A549 treated with ZK216348 at 1 μM for 4 hours (cell line): ENCODE measurements at places on chromosomes 4 and X. TPM values are rescaled to one million over a fixed set of nuclear protein-coding genes. Genes with fewer than 3 reads are reported as not detected.

The MAB21L2 gene
- not detected in 5 replicates for total RNA-seq

The PRDX4 gene
- 256 to 296 TPM (median 270 TPM) in 5 replicates for total RNA-seq

The FAT4 gene
- total RNA-seq, result 1.7 to 2.7 TPM (median 2.3 TPM) in 5 replicates

The ARHGAP4 gene
- total RNA-seq, result 0.98 to 2.9 TPM (median 2.2 TPM) in 5 replicates

The GLUD2 gene
- 2.4 to 3.3 TPM (median 2.9 TPM) in 5 replicates for total RNA-seq

The NOX1 gene
- total RNA-seq, result 0.11 to 0.20 TPM in 2 of 5 replicates, not detected in the others
